ENCODE measurements at places on chromosomes 2 and 18.

DNA sequence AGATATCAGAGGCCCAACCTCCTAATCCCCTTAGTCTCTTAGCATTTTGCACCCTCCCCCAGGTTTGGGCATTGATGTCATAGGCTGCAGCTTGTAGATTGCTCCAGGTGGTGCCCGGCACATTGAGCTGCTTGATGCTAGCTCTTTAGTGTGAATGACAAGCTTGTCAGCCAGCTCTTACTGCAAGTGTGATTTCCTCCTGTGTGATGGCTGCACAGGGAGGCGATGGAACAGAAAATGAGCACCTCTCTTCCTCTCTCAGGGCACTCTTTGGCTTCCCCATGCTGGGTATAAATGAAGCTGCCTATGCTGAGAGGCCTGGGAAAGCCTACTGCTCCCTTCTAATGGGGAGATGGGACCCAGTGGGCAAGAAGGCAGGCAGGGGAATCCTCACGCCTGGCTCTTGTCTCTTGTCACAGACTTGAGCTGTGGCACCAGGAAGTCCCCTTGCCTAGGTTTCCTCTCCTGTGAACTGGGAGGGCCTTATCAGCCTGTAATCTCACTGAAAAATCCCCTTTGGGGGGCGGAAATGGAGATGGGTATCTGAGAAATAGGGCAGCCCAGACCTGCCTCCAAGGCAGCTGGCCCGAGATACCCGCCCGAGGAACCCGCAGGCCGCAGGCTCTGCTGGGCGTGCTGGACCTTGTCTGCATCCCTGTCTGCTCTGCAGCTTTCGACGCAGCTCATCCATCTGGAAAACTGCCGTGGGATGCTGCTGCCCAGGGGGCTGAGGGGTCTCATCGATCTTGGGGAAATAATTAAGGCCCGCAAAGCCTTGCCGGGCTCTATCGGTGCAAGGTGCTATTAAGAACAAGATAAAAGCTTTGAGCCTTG is 163.5 kb upstream of the CXCR4 start:
- DNase-seq: peak; percentile 32

DNA sequence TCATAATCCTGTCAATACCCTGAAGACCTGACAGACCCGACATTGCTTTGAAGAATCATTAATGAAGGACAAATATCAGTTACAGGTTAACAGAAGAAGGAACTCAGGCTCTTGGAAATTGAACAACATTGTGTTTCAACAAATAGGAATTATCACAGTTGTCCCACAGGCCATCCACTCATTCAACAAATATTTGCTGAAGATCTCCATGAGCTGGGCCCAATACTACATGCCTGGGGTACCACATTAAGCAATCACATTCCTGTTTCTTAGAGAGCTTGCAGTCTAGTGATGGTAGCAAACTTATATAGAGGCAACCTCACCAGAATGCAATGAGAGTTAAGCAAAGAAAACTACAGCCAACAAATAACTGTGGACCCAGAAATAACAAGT is 671.6 kb upstream of the ACVR2A start:
- DNase-seq: no peak

GRCh38 chr2:1518867-1519530 is 105.7 kb downstream of the TPO start:
- DNase-seq: no peak

GRCh38 chr2:10170256-10170655 is 47.7 kb downstream of the RRM2 start:
- DNase-seq: no peak

DNA sequence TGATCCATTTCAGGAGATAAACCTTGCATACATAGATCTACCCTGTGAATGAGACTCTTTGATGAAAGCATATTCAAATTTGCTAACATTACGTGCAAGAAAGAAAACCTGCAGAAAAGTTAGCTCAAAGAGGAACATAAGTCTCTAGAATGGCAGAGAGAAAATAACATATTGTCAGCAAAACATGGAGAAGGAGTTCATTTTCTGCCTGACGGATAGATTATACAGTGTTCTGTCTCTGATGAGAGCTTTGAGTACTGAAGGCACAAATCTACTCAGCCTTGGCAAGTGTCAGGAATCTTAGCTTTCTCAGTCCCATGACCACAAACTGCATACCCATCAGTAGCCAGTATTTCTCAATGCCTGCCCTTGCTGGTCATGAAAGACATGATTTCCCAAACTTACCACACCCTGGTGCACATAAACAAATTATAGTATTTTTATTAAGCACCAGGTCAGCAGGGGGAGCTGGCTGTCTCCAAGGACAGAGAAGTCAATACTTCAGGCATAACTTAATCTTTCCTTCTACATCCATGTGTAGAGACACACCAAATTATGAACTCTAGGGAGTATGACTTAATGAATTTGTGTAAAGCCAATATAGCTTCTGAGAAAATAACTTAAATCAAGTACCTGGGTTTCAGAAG is 401.2 kb upstream of the SOX11 start:
- no peak for DNase-seq
